ENCODE measurements at places on chromosomes 1 and 21.

- DNase-seq = no peak
Observed at GRCh38 chr1:109091839-109092193, 1.3 kb downstream of the TMEM167B start.

GRCh38 chr1:60664086-60664625, 418.2 kb upstream of the NFIA start:
- DNase-seq = no peak

DNA sequence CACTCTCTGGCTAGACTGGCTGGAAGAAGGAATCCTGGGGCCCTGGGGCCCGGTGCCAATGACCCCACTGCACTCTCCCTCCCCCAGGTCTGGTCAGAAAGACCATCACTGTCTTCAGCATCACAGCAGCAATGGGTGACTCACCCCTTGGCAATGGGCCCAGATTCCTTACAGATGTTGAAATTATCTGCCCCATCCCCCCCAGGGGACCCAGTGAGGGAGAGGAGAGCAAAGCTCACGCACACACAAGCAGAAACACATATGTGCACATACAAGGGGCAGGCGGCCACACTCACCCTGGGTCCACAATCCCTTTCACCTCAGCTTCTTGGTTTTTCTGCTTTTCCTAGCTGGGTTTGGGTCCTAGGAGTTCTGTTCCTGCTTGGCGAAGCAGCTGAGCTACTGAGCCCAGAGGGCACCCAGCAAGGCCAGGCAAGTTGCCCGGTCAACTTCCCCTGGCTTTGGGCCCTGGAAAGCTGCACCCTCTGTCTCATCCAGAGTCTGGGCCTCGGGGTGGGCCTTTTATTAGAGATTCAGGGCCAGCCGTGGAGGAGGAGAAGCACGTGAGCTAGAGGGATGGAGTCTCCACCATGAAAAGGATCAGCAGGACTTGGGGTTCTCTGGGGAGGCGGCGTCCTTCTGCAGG, 2.6 kb downstream of the COL16A1 start:
- DNase-seq = peak; percentile 98

GRCh38 chr1:110393691-110394492, 3.1 kb upstream of the SLC16A4 start:
- DNase-seq = peak; percentile 43

DNA sequence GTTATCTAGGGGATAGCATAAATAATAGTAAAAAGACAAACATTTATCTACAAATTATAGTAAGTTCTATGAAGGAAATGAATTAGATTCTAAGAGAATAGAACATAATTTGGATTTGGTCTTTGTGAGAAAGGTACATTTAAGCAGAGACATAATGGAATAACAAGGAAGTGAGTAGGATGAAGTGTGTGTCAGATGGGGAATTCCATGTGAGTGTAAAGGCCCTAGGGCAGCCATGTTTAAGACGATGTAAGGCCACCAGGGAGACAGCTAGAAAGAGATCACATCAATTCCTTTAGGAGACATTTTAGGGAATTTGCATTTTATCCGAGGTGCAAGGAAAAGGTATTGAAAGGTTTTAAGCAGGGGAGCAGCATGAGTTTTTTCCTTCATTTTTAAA, 33.8 kb upstream of the ELAVL4 start:
- no peak for DNase-seq

GRCh38 chr1:206479183-206480125, 9.2 kb downstream of the IKBKE start:
- DNase-seq = no peak

DNA sequence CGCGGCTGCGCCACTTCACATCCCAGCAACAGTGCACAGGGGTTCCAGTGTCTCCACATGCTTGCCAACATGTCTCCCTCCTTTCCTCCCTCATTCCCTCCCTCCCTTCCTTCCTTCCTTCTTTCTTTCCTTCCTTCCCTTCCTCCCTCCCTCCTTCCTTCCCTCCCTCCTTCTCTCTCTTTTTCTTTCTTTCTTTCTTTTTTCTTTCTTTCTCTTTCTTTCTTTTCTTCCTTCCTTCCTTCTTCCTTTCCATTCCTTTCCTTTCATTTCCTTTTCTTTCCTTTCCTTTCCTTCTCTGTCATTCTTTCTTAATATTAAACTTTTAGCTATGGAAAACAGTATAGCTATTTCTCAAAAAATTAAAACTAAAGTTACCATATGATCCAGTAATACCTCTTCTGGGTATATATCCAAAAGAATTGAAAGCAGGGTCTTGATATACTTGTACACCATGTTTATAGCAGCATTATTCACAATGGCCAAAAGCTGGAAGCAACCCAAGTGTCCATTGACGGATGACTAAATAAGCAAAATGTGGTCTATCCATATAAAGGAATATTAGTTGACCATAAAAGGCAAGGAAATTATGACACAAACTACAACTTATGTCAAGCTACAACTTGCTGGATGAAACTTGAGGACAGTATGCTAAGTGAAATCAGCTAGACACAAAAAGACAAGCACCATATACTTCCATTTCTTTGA, 55.0 kb upstream of the TLR5 start:
- DNase-seq = no peak

GRCh38 chr1:224292419-224292818, 37.6 kb downstream of the NVL start:
- no peak for DNase-seq

GRCh38 chr1:234735476-234735875, 125.5 kb upstream of the IRF2BP2 start:
- DNase-seq = no peak

DNA sequence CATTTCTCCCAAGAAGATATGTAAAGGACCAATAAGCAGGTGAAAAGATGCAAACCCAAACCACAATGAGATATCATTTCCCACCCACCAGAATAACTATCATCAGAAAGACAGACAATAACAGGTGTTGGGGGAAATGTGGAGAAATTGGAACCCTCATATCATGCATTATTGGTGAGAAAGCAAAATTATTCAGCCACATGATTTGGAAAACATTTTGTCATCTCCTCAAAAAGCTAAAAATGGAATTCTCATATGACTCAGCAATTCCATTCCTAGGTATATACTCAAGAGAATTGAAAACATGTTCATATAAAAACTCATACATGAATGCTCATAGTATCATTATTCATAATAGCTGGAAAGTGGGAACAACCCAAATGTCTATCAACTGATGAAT, 25.1 kb upstream of the RNF186 start:
- DNase-seq = no peak

DNA sequence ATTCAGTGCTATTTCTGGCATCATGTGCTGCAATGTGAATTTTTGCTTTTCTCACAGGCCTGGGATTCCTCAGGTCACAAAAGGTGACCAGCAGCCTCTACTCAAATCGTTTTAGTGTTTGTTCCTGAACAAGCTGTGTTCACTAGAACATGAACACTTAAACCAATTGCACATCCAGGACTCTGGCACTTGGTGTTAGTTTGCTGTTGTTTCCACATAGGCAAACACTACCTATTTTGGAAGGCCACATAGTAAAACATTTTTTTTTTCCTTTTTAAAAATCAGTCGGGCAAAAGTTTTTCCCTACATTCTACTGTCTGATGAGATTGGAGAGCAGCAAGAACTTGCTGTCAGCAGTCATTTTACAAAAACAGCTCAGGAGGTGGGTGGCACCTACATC, 83.2 kb downstream of the PLPP3 start:
- DNase-seq = no peak

DNA sequence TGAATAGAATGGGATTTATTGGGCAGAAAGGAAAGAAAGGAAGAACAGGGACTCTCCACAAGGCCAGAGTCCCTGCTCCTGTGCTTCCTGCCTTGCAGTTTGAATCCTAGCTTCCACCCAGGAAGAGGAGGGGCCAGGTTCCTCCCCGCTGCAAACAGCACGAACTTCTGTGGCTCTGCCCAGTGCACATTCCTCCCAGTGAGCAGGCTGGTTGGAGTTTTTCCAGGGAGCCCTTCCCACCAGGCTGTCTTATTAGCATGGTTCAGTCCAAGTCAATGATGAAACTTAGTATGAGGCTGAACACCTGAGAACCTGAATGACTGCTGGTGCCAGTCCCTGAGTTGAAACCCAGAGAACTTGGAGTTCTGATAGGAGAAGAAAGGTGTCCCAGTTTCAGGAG, 247.2 kb downstream of the DUSP10 start:
- no peak for DNase-seq

- no peak for DNase-seq
Observed at GRCh38 chr1:156912861-156913808, 7.3 kb upstream of the LRRC71 start.

GRCh38 chr1:243609698-243610097, 240.3 kb downstream of the AKT3 start:
- DNase-seq = no peak

DNA sequence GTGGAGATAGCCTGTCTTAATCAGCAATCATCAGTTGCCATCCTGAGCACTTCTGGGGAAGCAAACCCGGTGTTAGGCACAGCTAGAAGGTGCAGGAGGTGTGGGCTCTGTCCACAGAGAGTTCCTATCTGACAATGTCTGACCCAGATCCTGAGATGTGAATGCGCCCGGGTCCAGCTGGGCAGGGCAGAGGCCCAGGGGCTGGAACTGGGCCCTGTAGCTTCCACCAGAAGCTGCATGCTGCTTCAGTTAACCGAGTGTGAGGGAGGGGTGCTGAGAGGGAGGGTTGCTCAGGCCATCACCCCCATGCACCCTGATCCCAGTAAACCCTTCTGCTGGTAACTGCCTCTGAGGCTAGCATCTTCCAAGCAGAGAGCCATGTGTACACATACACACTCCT, 42.2 kb downstream of the KIF21B start:
- no peak for DNase-seq

- DNase-seq = no peak
Observed at GRCh38 chr21:45963232-45963570, 18.4 kb upstream of the COL6A1 start.

DNA sequence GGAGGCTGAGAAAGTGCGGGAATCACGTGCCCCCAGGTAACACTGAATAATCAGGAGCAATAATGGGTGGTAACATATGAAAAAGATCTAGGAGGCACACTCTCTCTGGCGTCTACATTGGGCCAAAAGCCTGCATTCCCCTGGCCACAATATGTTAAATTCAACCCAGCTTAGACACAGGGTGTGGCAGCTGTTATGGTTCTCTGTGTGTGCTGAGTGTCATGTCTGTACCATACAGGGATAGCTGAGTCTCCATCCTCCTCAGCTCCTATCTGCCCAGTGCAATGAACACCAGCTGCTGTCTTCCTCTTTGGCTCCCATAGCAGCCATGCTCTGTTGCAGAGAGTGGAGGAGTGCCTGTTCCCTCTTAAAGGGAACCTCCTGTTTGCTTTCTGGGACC, 14.3 kb downstream of the S100A11 start:
- DNase-seq = no peak

DNA sequence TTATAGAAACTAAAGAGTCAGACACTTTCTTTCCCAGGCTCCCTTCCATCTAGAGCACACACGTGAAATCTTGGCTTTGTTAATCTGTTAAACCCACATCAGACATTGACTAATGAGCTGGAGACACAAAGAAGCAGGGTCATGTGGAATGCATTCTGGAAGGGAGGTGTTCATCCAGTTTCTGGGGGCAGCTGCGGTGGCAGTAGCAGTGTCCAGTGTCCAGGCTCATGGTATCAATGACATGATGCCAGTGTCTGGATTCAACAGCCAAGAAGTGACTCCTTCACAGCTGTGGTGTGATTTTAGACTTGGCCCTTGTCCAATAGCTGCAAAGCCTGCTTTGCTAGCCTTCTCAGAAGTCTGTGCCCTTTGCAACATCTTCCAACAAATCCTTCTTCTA, 95.2 kb downstream of the NTPCR start:
- no peak for DNase-seq

DNA sequence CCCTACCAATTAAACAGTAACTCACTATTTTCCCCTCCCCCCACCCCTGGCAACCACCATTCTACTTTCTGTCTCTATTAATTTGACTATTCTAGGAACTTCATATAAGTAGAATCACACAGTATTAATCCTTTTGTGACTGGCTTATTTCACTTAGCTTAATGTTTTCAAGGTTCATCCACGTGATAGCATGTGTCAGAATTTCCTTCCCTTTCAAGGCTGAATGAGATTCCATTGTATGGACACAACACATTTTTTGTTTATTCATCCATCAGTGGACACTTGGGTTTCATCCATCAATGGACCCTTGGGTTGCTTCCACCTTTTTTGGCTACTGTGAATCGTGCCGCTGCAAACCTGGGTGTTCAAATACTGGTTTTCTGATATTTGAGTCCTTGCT, 41.7 kb downstream of the EIF2D start:
- no peak for DNase-seq

DNA sequence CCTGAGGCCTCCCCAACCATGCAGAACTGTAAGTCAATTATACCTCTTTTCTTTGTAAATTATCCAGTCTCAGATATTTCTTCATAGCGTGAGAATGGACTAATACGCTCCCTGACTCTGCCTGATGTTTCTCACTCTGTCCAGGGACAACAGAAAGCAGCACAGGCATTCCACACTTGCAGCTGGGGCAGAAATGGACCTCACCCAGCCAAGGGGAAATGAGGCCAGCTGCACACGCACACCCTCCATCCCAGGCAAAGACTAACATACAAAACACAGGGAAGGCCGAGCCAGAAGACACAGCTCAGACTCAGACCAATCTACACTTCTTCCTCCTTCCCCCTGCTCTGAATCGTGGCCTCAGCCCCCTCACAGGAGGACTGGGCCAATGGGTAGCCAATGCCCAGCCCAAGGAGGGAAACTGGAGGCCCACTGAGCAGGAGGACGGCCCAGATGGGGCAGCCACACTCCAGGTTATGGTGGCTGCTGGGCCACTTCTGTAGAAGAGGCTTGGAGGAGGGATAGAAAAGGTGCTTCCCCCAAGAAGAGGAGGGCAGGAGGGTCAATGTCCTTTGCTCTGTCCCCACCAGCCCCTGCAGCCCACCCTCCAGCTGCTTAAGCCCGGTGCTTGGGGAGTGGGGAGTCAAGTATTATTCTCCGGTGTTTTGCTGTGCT, 228.4 kb downstream of the NPHP4 start:
- no peak for DNase-seq

DNA sequence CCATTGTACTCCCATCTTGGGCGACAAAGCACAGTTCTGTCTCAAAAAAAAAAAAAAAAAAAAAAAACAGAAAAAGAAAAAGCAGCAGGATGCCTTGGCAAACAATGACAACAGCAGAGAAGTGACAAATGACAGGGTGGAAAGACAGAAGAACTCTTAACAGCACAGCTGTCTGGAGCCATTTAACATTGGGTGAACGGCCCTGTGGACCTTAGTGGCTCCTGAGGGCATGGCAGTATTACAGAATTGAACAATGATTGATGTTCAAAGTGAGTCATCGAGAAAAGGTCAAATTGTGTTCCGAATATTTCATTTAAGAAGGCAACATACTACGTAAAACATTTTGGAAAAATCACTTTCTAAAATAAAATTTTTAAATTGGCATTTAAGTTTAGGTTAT, 30.0 kb downstream of the DNASE2B start:
- DNase-seq = no peak
